Left ventricle myocardium inferior (tissue), 1 donor: ENCODE measurements at places on chromosomes 5 and 9.

GRCh38 chr9:34744295-34745221 lies 34.6 kb upstream of the CCL21 start:
- peak; percentile 40 for DNase-seq

DNA sequence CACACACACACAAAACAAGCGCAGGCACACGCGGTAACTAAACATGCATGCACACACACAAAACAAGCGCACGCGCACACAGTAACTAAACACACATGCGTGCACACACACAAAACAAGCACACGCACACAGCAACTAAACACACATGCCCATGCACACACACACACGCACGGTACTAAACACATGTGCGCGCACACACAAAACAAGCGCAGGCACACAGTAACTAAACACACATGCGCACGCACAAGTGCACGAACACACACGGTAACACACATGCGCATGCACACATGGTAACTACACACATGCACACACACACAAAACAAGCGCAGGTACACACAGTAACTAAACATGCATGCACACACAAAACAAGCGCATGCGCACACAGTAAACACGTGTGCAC lies 19.9 kb upstream of the SLC6A3 start:
- DNase-seq: no peak

- no peak for DNase-seq
These were observed 99.7 kb upstream of the KIF2A start for GRCh38 chr5:62206150-62206829.

DNA sequence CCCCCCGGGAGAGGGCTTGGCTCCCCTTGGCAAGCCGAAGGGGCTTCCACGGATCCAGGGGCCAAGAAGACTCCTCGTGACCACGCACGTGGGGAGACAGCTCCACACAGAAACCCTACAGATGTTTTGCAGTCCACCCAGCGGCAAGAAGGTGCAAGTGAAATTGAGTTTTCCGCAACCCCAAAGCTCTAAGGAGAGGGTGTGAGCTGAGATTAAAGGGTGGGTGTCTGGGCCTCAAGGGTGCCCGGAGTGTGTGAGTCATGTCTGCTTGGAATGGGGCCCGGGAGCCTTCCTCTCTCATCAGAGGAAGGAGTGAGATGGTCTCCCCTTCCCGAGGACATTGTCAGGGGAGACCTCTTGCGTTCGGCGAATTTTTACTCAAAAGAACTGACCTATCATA lies 79.1 kb downstream of the OLFM1 start:
- DNase-seq: no peak

DNA sequence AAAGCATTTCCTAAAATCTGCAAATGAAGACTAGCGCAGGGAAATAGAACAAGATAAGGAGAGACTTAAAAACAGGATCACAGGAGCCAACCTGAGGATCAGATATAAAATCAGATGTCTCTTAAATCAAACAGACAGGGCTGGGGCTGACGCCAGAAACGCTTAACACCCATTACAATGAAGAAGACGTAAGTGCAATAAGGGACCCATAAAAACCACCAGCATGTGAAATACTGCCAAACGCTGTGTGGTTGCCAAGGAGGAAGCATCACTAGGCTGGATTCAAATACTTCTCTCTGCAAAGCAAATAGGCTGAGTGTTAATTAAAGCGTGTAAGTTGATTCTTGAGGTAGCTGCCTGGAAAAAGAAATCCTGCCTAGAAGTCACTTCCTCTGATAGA lies 74.4 kb upstream of the ATP10B start:
- no peak for DNase-seq

DNA sequence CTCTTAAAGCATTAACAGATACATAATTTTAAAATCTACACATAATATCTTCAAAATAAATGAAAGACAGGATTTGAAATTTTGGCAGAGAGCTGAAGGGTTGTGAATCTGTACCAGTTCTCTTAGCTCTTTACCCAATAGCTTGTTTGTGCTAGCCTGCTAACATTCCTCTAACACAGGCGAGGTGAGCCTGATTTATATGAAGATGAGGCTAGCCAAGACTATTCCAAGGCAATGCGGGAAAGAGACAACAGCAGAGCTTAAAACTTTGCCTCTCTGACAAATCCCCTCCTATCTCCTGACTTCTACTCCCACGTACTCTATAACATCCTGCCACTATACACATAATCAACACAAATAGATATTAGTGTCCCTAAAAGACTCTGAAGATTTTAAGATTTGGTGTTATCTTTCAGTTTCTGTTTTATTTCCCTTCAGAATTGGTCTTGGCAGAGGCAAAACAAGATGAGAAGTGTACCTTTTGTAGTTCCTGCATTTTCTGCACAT lies 745.6 kb upstream of the ZNF608 start:
- DNase-seq: no peak

GRCh38 chr9:99998266-99998665 lies 91.8 kb downstream of the STX17 start:
- no peak for DNase-seq

- no peak for DNase-seq
These were observed 4.7 kb upstream of the BICD2 start for GRCh38 chr9:92769286-92769685.

GRCh38 chr5:62083661-62084060 lies 222.3 kb upstream of the KIF2A start:
- no peak for DNase-seq

DNA sequence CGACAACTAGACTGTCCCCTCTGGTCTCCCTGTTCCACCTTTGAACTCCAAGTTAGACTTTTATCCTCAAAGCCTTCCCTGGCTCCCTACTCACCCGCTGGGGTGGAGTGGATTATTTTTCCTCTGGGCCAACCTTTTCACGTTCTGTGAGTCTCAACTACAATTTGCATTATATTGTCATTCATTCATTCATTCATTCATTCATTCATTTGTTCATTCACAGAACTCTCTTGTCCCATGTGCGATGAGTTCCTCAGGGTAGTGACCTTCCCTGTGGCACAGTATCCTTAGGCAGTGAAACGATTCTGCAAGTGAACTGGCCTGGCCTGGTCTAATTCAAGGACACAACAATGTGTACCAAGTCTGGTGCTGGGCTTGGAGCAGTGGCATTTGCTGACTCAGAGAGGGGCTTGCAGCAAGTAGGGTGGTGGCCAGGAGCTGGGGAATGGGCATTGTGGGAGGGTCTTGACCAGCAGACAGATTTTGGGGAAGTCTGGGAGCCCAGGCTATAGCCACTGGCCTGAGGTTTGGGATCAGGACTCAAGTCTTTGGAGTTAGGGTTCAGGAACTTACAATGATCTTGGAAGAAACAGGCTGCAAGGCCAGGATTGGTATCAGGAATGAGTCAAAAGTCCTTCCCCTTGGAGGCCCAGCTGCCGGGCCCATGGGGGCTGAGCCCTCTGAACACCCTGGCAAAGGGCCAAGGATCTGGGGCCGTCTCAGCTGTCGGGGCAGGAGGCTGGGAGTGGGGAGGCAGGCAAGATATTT lies 37.2 kb upstream of the COL15A1 start:
- DNase-seq: peak; percentile 62

DNA sequence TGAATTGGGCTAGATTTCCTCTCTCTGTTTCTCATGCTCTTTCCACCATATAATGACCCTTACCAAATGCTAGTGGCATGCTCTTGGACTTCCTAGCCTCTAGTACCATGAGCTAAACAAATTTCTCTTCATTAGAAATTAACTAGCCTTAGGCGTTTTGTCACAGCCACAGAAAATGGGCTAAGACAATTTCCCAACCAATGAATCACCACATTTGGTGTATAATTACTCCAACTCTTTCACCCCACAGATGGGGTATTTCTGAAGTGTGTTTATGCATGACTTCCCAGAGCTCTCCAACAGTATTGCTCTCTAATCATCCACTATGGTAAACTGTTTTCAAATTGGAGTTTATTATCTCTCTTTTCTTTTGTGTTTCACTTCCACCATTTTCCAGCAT lies 1041.1 kb upstream of the COX7C start:
- DNase-seq: no peak

DNA sequence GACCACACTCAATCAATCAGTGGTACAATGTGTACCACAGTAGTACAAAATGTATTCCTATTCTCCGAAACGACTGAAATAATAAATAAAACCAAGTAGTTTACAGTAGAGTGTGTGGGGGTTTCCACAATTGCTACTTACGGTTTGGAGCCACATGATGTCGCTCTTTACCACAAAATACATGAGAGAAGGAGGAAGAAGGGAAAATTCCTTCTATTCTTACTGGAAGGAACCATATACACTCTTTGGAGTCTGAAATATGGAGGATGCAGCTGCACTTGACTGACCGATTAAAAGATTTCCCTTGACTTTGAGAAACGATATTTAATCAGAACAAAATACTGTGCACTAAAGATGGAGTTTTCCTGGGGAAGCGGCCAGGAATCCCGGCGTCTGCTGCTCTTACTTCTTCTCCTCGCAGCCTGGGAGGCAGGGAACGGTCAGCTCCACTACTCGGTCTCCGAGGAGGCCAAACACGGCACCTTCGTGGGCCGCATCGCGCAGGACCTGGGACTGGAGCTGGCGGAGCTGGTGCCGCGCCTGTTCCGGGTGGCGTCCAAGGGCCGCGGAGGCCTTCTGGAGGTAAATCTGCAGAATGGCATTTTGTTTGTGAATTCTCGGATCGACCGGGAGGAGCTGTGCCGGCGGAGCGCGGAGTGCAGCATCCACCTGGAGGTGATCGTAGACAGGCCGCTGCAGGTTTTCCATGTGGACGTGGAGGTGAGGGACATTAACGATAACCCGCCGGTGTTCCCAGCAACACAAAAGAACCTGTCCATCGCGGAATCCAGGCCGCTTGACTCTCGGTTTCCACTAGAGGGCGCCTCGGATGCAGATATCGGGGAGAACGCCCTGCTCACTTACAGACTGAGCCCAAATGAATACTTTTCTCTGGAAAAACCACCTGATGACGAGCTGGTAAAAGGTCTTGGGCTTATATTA lies at the start of gene PCDHA4:
Gene PCDHA4 (plus strand): TSS at position 235 of the 942 bp plus-strand sequence.
- DNase-seq: no peak

- DNase-seq: no peak
These were observed 8.5 kb upstream of the RALGPS1 start for GRCh38 chr9:126906091-126906490.

DNA sequence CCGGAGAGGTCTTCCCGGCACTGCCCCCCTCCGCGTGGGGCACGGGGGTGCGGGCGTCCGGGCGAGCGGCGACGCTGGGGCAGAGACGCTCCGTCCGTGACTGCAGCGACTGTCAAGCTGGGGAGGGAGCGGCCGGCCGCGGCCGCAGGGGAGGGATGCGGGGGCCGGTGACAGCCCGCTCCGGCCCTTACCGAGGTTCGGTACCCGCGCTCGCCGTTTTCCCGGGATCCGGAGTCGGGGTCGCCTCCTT lies 400 bp downstream of the KDM4C start:
- DNase-seq: no peak

GRCh38 chr9:107020040-107020530 lies 157.1 kb downstream of the ZNF462 start:
- DNase-seq: no peak

DNA sequence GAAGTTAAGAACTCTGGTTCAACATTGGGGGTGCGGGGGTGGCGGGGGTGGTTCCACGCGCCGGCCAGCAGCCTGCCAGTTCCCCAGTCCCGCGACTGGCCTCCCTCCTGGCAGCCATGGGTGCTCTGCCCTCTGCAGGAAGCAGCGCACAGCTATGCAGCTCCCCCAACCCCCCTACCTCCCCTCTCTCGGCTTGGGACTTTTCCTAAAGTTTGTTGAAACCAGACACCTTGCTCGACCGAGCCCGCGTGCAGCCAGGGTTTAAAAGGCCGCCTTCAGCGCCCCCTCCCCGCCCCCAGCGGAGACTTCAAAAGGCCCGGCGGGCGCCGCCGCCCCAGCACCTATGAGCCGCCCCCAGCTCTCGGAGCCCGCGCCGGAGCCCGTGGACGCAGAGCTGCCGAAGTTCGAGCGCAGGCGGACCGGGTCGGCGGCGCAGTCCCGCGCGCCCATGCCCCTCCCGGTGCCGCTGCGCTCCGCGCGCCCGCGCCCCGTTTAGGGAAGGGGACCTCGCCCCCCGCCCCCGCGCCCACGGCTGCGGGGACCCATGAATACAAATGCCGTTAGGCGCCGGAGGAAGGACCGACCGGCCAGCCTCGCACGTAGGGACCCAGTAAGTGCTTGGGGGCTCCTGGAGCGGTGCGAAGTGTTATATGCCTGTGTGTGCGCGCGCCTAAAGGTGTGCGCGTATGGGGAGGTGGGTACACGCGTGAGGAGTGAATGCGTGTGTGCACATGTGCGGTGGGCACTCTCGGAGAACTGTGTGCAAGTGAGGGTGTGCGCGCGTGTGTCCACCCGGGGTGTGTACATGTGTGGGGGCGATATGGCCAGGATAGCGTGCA lies 1.4 kb upstream of the COL27A1 start:
- DNase-seq: no peak

DNA sequence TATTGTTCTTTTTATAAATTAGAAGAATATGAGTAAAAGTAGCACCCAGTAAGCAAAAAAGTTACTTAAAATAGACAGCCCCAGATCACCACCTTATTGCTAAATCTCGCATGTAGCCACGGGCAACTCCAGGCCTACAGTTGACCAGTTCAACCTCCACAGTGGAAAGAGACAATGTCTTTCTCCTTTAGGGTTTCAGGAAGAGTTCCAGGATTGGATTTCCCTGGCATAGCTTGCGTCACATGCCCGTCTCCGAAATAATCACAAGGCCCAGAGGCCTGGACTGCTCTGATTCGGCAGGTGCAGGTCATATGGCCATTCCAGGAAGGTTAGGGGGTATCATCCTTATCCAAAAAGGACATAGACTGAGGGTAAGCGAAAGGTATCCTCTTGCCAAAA lies 9.9 kb upstream of the PFDN1 start:
- DNase-seq: no peak

- DNase-seq: no peak
These were observed 154.0 kb downstream of the OLFM1 start for GRCh38 chr9:135241381-135242048.

DNA sequence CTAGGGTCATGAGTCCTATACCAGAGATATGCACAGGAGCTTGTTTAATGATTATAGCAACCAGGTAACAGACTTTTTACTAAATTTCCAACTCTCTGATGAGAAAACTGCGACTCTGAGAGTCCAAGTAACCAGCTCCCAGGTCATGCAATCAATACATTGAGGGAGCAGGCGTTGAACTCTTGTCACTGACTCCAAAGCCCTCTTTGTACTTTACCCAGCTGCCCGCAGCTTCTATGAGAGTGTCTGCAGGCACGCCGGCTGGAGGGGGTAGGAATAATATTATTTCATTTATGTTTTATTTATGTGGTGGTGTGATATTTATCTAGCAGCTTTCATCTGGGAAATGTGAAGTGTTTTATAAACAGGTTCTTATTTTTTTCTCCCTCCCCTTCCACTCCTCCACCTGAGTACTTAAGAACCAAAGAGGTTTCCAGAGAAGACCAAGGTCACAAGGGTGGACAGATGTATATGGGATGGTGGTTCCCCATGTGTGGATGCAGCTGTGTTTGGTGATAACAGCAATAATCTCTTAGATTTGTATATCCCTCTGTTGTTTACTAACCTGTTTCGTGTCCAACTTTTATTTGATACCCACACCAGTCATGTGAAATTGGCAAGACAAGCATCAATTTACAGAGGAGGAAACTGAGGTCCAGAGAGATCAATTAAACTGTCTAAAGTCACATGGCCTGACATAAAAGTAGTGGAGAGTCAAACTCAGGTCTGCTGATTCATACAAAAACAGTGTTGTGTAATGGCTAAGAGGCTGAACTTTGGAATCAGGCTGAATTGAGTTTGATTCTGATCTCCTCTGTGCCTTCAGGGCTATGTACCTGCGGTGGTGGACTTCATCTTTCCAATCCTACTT lies 140.2 kb upstream of the TRIM32 start:
- no peak for DNase-seq

GRCh38 chr5:72203251-72203845 lies 96.1 kb downstream of the MAP1B start:
- no peak for DNase-seq

GRCh38 chr9:85163415-85163814 lies 493.9 kb downstream of the NTRK2 start:
- no peak for DNase-seq

GRCh38 chr9:37559125-37559524 lies 17.1 kb downstream of the FBXO10 start:
- no peak for DNase-seq
